ENCODE measurements at places on chromosomes 11 and 22.

DNA sequence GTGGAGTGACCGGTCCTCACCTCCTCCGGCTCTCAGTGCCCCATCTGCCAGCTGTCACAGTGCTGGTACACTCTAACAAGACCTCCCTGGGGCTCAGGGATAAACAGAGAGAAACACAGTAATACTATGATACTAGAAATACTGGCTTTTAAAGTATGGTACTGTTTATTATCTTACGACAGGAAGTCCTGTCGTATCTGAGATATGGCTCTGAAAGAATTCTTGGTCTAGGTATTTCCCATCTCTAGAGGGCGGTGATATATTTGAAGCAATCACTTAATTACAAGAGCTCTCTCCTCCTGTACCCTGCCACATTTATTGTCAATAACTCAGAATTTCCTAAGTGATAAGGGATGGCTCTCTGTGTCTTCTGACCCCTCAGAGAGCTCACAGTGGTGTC is 119.1 kb downstream of the RRM1 start:
- DNase-seq: no peak

DNA sequence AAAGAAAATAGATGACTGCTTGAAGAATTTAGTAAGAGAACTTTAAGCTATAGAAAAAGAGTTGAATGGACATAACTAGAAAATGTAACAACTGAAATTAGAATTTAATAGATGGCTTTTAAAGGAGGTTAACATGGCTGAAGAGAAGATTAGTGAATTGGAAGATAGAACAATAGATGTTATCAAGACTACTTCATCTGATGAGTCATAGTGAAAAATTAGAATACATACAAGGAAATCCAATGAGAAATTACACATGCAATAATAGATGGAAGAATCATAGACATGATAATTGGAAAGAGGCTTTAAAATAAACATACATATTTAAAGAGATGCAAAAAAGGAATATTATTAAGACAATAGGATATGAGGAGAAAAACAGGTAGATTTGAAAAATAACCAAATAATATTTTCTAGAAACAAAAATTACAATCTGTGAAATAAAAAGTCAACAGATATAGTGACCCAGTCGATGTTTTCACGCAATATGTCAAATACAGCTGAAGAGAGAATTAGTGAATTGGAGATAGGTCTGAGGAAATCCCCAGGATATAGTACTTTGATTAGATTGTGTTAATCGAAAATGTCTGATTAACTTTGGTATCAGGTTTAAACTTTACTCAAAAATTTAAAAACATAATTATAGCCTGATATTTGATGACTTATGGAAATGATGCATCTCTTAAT is 28.2 kb downstream of the CAT start:
- DNase-seq: no peak

DNA sequence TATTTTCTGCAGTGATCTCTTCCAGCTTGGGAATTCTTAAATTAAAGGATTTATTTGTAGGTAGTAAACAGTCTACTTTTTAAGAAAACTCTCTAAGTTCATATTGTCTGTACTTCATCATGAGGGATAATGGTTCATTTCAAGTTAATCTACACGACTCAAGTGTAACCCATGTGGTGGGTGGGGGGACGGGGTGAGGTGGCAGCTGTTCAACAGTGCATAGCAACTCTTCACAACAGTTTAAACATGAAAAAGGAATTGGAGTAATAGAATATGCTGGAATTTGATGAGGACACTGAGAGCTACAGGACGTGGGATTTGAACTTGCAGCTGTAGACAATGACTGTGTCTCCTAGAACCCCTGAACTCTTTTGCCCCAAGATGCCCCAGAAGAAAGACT is 20.8 kb downstream of the BARX2 start:
- no peak for DNase-seq

DNA sequence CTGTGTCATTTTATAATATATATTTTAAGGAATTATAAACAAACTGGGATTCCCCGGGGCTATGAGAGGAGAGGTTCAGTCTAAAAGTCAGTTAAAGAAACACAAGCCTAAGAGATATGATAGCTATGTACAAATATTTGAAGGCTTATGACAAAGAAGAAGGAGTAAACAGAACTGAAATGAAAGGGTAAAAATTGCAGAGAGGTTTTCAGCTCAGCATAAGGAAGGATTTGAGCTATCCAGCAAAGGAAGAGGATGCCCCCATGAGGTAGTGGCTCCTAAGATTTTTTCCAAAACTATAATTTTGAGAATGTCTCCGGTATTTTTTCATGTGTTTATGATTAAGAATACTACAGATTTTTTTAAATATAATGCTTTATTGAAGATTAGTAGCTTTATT is 57.9 kb upstream of the ANGPTL5 start:
- no peak for DNase-seq

GRCh38 chr11:21537980-21538379 is 654.9 kb upstream of the ANO5 start:
- no peak for DNase-seq

DNA sequence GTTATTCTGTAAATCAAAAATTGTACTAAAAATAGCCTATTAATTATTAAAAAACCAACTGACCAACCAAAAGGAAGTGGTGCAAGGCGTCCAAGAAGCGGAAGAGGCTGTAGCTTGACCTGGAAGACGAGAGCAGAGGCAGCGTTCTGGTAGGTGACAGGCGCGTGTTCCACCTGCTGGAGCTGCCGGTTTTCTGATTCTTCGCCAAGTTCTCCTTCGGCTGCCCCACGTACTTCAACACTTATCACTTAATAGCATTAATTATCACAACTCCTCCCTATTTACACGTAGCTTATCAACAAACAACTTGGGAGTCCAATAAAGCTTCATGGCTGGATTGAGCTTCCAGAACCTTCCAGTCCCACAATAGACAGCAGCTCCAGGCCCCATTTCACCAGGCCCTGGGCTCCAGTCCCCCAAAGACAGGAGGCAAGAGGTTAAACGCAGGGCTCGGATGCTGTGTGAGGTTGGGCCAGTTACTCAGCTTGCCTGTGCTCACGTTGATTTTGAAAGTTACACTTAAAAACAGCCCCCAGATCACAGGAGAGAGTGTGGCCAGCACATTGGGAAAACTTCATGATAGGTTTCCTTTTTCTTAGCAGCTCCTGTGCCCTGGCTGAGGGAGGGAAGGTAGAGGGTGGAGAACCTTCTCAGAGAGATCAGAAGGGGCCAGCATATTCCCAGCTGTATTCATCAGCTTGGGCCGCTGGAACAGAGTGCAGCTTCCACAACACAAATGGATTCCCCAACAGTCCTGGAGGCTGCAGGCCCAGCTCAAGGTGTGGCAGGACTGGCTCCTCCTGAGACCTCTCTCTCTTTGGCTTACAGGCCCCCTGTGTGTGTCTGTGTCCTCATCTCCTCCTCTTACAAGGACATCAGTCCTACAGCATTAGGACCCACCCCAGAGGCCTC is 54.2 kb upstream of the FGF3 start:
- no peak for DNase-seq

DNA sequence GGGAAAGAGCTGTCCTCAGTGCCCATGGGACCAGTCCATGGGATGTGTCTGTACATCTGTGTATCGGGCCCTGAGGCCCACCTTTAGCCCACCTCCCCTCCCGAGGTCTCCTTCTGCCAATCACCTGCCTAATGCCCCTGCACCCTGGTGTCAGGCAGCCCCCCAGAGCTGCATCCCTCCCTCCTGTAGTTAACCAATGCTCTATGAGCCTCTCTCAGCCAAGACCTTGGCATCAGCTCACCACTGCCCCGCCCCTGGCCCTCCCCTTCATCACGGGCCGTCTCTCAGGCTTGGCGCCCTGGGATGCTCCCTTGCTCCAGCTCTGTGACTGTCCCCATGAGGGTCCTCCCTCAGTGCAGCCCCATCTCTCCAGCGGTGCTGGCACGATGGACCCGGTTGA is 18.5 kb downstream of the MGAT3 start:
- no peak for DNase-seq

Data from iPS DF 6.9 (cell line).